AG09309 (cell line): ENCODE measurements at places on chromosomes 11 and 22.

GRCh38 chr11:72141066-72141465, 5.5 kb downstream of the FOLR3 start:
- peak; percentile 84 for DNase-seq

DNA sequence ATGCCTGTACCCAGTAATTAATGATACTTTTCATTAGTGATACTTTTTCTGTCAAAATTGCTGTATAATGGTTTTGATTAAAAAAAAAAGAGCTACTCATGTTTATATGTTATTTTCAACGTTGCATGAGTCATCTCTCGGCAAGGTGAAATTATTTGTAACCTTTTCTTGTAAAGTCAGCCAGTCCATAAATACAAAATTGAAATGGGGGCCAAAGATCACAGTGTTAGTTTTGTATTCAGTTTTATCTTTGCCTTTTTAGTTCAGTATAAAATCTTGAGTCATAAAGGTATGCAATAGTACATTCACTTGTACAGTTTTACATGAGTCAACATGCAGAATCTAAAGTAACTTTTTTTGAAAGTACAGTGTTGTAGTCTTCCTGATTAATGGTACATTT, 4.3 kb downstream of the ARHGEF12 start:
- no peak for DNase-seq

- DNase-seq = no peak
These were observed 164.2 kb downstream of the FAM76B start for GRCh38 chr11:95625164-95625900.

DNA sequence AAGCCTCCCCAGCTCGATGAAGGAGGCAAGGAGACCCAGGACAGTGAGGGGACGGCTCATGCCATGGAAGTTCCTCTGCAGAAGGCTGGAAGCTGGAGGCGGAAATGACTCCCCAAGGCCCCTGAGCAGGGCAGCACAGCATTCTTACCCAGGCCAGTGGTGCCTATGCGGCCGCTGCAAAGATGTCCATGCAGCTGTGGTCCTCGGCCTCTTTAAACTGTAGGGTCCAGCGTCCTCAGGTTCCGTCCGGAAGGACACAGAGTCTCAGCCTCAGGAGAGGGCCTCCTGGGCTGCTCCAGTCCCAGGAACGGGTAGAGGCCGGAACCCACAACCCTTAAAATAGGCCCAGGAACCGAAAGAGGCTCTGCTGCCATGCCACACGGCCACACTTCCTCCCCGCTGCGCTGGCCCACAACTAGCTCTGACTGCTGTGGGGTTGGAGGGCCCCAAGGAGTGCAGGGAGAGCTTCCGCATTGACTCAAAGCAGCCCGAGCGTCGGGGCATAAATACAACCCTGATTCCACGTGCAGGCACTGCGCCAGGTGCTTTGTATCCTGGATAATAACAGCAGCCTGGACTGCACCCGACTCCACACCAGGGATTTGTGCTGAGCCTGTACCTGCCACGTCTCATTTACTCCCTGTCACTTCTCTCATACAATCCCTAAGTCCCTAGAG, 5.5 kb downstream of the KIAA0930 start:
- DNase-seq = no peak

- DNase-seq = no peak
These were observed 1.3 kb downstream of the MRGPRE start for GRCh38 chr11:3230636-3231549.

GRCh38 chr11:36156161-36156816, 132.9 kb downstream of the COMMD9 start:
- DNase-seq = no peak

DNA sequence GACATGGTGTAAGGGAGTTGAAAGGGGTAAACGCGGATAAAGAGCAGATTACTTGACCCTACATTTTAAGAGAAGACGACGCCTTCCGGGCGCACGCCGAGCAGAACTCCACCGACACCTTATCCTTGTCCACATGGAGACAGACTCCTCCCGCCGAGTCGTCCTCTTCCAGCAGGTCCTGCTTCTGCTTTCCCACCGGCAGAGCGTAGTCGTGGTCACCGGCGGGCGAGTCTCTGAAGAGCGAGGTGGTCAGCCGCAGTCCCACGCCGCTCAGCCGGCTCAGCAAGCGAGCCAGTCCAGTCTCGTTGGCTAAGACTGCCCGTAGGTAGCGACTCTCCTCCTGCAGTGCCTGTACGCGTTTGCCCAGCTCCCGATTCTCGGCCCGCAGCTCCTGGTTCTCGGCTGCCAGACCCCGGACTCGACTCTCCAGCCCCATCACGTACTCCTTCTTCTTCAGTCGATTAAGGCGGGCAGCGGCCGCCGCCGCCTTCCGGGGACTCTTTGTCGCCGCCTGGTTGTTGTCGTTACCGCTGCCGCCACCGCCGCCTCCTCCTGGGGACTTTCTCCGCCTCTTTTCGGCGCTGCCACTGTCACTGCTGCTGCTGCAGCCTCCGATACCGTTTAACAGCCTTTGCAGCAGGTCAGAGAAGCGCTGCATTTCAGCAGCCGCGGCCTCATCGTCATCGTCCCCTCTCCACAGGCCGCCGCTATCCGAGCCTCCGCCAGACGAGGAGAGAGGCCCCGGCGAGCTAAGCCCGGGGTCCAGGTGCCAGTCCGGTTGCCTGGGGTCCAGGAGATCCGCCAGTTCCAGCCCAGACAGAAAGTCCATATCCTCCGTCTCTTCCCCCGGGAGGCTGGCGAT, 945 bp downstream of the CREBZF start:
- DNase-seq = no peak

- DNase-seq = no peak
These were observed 39.0 kb upstream of the SUSD2 start for GRCh38 chr22:24142241-24142640.
